ENCODE measurements at places on chromosomes 12 and 14. TPM values are rescaled to one million over a fixed set of nuclear protein-coding genes. Genes with fewer than 3 reads are reported as not detected.

DNA sequence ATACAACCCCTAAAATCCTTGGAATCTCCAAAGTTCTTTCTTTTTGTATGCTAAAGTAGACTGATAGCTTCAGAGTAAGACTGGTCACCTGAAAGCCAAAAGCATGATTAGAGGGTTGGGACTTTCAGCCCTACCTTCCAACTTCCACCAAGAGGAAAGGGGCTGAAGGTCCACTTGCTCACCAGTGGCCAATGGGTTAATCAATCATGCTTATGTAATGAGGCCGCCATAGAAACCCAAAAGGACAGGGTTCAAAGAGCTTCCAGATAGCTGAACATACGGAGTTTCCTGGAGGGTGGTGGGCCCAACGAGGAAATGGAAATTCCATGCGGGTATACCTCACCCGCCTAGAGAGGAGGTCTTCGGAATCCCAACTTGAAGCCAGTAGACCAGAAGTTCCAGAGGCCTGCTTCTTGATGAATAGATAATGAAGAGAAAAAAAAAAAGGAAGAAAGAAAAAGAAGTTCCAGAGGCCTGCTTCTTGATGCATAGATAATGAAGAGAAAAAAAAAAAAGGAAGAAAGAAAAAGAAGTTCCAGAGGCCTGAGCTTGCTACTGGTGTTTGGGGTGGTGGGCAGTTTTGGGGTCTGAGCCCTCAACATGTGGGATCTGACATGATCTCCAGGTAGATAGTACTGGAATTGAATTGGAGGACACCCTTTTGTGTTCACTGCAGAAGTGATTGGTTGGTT, 11.2 kb upstream of the BTG1 start:
- no peak for DNase-seq

GRCh38 chr12:22467190-22467589, 77.2 kb downstream of the C2CD5 start:
- DNase-seq: no peak

GRCh38 chr14:33349871-33350270, 411.2 kb downstream of the NPAS3 start:
- DNase-seq: no peak

The TMPRSS12 gene
- not detected for total RNA-seq

DNA sequence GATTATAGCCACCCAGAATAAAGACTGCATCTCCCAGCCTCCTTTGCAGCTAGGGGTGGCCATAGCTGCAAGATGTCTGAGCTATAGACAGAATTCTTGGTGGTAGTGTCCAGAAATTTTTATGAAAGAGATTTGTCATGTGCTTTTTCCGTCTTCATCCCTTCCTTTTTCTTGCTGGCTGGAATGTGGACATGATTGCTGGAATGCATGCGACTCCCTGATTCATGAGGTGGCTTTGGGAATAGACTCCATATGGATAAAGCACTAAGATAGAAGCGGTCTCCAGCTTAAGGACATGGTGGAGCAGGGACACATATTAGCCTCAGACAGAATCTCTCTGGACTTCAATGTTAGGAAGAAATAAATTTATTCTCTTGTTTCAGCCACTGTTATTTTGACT, 10.0 kb upstream of the HSPB8 start:
- no peak for DNase-seq

- peak; percentile 90 for DNase-seq
These were observed 9.1 kb downstream of the TMBIM4 start for GRCh38 chr12:66160704-66161103.

GRCh38 chr12:89838833-89839232, 130.2 kb upstream of the ATP2B1 start:
- DNase-seq: no peak

GRCh38 chr12:946631-947030, 2.9 kb downstream of the RAD52 start:
- no peak for DNase-seq

Data from chondrocyte (in vitro differentiated cells).